ENCODE measurements at places on chromosomes 4 and X.

DNA sequence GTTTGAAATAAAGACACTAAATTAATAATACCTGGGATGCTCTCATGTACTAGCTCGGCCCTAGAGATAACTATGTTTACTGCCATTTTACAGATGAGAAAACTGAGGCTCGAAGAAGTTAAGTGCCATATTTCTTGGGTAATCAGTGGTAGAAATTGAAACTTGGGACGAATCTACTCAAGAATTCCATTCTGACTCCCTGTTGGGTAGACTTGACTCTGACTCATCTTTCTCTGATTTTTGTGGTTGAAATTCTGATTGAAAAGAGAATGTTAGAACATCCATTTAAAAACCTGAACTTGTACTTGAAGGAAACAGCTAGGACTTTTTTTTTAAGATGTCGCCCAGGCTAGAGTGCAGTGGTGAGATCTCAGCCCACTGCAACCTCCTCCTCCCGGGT, 50.1 kb upstream of the NSUN7 start:
- no peak for DNase-seq

DNA sequence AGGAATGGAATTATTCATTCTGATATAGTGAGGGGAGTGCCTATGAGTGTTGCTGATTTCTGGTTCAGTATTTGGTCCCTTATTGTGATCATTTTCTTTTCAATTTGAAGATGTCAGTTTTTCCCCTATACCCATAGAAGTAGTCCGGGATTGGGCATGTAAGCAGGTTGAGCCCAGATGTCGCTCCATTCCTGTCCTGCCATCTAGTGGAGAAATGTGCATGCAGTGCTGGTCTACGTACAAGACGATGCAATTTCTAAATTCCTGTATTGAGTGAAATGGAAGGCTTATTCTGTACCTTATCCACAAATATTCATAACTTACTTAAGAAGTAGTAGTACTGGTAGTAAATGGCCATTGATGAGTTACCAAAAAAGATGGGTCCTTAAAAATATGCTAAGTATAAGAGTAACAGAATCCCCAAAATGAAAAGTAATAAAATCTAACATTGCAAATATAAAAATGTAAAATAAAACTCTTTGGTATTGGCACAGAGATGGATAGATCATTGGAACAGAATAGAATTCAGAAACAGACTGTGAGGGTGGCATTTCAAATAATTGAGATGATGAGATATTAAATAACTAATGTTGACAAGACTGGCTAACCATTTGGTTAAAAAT, 60.9 kb downstream of the UGT8 start:
- DNase-seq: no peak

DNA sequence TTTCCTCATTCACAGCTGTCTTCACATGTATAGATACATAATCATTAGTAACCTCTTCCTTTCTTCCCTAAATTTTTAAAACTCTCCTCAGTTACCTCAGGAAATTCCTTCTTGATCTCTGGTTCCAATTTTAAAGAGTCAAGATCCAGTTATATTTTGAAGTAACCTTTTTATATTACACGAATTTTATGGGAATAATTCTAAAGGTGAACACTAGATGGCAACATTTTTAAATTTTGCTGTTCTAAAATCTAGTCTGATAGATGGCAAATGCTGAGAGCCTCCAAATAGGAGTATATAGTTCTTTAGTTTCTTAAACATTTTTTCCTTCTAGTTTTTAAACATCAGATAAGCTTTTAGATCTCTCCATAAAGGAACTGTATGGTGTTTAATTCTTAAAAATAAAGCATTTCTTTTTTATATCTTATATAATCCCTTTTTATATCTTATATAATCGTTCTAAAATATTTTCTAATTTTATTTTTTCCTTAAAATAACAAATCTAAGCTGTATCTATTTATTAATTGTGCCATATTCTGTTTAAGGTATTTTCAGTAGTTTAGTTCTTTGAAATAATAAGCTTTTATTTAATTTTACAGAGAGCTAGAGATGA, 37.9 kb upstream of the PAPSS1 start:
- DNase-seq: no peak

DNA sequence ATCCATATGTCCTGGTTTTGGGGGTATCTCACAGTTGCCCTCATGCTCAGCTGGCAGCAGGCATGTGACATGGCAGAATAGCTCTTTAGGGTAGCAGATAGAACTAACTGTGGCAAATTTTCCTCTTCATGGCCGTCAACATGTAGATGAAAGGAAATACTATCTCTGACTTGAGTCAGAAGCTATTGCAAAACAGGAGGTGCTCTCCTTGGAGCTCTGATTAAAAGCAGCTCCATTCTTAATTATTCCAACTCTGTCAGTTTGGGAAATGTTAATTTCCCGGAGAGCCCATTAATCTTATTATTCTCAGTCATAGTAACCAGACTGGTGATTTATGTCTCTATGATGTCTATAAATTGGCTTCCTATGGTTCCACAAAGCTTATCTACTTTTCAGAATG, 18.2 kb downstream of the IL13RA1 start:
- no peak for DNase-seq

DNA sequence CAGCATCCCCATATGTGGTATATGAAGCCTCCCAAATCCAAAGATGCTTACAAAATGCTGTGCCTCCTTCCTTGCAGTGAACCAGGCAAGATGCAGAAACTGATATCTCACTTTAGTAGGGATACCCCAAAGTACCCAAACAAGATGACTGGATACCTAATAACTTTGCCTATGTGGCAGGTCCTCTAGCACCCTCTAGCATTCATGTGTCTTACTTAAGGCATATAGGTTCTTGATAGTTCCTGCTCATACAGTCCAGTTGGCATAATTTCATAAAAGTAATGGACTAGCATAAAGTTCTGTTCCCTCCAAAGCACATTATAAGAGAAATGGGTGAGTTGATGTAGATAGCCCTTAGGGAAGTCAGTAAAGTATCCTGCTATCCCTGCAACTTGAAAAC, 36.8 kb upstream of the SPP1 start:
- DNase-seq: no peak

DNA sequence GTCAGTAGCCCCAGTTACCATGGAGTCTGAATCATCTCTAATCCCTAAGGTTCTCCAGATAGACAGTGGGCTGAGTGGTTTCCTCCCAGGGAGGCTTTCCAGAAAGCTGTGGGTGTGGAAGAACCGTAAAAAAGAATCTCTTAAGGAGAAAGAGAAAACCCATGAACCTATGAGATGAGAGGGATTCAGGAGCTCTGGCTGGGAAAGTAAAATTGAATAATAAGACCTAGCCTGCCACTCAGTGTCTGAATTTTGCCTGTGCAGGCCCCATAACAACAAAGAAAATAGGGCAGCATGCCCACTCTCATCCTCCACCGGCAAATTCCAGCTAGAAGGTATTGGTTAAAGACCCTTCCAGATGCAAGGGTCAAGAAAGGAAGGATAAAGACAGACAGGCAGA, 16.9 kb downstream of the AWAT2 start:
- no peak for DNase-seq

DNA sequence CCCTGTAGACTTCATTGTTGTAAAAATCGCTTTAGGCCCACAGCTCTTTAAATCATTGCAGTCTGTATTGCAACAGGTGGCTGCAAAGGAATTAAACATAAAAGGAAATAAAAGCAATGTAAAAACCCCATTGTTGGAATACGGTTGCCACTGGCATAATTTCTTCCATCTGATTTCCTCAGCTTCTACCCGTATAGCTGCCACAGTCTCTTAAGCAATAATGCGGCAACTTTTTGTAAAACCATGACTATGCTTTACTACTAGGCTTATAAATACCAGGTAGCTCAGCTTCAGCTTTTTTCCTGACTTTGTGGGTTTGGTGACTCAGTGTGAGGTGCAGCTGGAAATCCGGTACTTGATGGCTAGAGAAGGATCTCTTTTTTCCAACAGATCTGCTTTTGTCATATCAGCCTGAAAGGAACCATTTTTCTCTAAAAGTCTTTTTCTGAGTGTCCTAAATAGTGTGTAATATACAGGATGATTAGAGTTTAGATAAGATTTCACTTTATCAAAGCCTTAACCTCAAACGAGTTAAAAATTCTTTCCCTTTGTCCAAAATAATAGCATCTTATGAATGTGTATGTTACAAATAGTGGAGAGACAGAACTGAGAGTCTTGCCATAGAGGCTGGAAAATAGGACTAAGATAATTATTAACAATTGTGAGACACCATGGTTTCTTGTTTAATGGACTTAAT, 268.0 kb downstream of the ADGRL3 start:
- DNase-seq: no peak

GRCh38 chr4:26020083-26020668, 106.2 kb downstream of the SMIM20 start:
- no peak for DNase-seq

- DNase-seq: no peak
These were observed 22.7 kb downstream of the MAP9 start for GRCh38 chr4:155353923-155354540.

GRCh38 chr4:25938366-25938765, 24.3 kb downstream of the SMIM20 start:
- DNase-seq: no peak

GRCh38 chr4:155473420-155474095, 96.8 kb upstream of the MAP9 start:
- DNase-seq: no peak

GRCh38 chr4:146790515-146790914, 151.8 kb downstream of the POU4F2 start:
- no peak for DNase-seq

DNA sequence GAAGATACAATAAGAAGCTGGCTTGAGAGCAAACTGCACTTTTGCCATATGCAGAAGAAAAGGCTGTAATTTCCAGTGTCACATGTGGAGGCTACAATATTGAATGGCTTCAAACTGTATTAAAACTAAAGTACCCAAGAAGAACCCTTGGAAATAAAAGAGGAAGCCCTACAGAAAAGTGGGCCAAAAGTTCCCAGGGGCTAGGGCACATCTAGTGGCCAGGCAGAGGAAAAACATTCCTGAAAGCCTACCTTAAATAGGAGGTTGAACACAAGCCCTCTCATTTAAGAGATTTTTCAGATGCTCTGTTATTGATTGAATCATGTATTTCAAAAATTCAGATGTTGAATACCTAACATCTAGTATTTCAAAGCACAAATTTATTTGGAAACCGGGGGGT, 40.6 kb upstream of the PRDX4 start:
- DNase-seq: no peak

GRCh38 chr4:33386764-33387163, 2666.6 kb downstream of the PCDH7 start:
- DNase-seq: no peak

DNA sequence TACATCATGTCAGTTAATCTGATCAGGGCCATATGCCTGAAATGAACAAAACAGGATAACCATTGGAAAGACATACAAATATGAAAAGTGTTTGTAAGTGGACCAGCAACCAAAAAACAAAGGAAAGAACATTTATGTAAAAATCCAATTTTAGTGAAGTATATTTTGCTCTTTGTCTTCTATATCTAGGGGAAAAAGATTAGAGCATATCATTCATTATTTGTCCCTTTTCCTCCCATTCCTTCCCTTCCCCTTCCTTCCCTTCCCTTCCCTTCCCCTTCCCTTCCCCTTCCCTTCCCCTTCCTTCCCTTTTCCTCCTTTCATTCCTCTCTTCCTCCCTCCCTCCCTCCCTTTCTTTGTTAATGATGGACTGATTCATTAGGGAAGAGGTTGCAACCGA, 1.8 kb upstream of the GNRHR start:
- DNase-seq: no peak

DNA sequence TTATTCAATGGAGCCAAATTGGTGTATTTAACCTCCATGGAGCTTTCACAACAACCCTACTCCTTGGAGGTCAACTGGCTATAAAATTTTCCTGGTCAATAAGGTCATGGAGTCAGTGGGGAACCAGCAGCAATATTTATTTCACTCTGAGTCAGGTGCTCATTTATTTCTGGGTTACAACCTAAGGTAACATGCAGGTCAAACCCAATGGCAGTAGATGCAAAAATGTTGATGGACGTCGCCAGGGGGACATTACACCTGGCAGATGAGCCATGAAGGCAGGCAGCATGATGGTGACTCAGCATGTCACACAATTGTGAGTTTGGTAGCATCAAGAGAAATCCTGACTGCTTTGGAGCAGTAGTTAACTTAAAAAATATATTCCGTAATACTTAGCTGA, 514.1 kb downstream of the IL15 start:
- no peak for DNase-seq

- DNase-seq: no peak
These were observed 49.4 kb upstream of the RELL1 start for GRCh38 chr4:37735578-37735977.

DNA sequence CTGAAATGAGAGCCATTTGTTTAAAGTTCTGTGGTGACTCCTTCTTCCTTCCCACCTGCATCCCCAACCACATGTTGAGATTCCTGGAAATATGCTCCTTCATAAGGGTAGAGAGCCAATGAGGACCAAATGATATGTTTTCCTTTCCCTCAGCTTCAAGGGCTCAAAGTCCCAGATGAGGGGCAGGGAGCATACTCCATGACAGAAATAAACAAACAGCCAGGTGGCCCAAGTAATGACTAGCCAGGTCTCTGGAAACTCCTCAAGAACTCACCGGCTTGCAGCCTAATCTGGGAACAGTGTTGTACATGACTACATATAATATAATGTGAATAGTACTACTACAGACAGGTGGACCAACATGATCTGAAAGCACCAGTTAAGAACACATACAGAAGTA, 392.3 kb downstream of the PACRGL start:
- no peak for DNase-seq

DNA sequence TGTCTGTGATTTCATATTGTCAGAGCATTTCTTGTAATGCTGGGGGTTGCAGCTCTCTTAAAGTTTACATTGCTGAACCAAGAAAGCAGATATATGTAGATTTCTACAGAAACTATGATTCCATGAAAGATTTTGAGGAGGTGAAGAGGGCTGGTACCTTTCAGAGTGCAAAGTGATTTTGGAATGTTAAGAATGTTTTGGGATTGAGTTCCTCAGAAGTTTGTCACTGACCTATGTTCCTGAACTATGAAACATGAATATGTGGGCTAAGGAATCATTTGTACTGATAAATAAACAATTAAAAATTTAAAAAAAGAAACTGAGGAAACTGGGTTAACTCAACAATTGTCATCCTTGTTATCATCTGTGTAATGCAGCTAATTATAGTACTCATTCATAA, 12.3 kb upstream of the CHIC2 start:
- DNase-seq: no peak

- no peak for DNase-seq
These were observed 32.4 kb downstream of the PPM1K start for GRCh38 chr4:88251924-88252323.

DNA sequence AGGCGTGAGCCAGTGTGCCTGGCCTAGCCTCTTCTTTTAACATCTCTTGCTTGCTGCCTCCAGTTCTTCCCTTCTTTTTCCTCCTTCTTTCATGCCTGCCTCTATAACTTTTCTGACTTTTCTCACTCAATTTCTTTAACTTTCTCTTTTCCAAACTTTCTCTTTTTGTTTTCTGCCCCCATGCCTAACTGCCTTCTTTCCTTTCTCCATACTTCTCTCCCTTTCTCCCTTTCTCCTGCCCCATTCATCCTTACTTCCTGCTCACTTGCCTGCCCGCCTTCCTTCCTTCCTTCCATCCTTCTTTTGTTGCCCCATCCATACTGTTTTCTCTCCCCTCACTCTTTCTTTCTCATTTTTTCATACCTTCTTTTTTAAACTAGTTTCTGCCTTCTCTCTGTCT, 105.2 kb downstream of the RBMX2 start:
- DNase-seq: no peak

- DNase-seq: no peak
These were observed 6.5 kb downstream of the ATP5ME start for GRCh38 chr4:667545-667925.

All from activated effector memory CD4-positive, alpha-beta T cell treated with Interleukin-2 at 50 U/mL for 16 hours (primary cell).